Putamen (tissue), 1 donor: ENCODE measurements at places on chromosomes 5 and 9.

DNA sequence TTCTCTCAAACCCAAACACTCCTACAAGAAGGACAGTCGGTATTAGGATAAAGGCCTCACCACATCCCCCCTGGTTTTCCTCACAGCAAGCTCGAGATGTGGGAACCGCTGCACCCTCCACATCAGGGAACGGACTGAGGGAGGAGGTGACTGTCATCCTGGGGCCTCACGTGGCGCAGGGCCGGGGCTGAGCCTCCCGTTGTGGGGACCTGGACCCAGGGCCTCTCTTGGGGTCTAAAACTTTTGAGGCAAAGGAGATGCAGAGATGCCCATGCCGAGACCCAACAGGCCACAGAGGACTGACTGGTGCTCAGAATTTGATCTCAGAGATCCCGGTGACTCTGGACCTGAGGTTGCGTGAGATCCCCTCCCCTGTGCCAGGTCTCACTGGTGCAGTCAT lies 72.7 kb downstream of the MRPL36 start:
- DNase-seq, result no peak

DNA sequence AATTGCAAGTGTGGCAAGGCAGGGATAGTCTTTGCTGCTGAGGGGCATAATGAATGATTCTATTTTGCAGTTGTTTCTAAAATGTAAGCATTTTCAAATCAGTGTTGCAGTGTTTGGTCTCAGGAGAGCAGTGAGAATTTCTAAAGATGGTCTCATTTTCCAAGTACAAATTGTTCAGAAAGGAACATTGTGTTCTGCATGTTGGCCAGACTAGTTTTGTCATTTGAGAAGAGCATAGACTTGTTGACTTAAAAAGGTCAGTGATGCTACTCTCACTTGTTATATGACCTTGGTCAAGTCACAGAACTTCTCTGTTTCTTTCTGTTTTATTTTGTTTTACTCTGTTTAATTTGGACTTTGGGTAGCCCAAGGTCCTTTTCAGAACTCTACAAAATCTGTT lies 344.6 kb downstream of the OSTF1 start:
- DNase-seq, result no peak

GRCh38 chr5:148452499-148453193 lies 68.9 kb downstream of the FBXO38 start:
- DNase-seq, result no peak

GRCh38 chr9:134355561-134356279 lies 29.5 kb downstream of the RXRA start:
- no peak for DNase-seq

GRCh38 chr9:132037458-132037857 lies 42.2 kb downstream of the MED27 start:
- DNase-seq, result no peak

DNA sequence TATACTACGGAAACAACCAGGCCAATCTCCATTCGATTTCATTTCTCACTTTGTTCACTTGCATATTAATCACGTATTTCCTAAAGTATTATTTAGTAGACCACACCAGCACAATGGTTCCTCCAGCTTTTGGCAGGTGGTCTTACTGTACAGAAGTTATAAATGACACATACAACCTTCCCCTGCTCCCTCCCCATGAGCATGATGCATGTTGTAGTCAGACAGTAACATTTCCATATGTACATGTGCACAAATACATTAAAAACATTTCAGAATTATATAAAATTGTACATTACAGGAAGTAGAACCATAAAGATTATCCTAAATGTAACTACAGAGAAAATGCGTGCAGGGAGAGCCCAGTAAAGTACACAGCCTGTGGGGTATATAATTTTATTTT lies 17.0 kb downstream of the SRP19 start:
- no peak for DNase-seq

DNA sequence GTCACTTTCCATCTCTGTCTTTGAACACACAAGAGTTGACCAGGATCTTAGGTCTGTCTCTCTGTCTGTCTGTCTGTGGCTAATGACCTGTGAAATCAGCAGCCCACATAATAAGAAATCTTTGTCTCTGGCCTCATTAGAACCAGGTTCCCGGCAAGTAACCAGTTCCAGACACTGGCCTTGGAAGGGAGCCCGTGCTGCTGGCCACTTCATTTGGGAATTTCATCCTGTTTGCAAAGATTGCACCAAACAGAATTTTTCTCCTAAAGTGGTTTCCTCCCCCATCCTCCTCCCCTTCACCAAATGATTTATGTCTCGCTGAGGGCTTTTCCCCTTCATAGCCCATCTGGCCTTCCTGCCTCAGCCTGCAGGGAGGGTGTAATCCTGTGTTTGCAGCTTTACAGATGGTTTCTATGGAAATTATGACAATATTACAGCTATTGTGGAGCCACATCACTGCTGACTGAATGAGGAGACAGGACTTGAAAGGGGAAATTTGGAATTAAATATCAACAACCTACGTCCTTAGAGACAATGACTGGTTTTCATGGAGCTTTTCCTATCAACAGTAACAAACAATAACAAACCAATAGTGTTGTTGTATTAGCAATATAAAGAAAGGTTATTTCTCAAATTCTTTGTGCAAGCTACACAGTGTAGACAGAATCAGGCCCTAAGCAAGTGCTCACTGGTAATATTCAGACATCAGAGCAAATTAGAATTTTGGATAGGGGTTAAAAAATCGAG lies 25.7 kb downstream of the DPYSL3 start:
- DNase-seq, result peak; percentile 7

- DNase-seq, result no peak
These were observed 23.3 kb downstream of the CSF2 start for GRCh38 chr5:132096904-132097303.

DNA sequence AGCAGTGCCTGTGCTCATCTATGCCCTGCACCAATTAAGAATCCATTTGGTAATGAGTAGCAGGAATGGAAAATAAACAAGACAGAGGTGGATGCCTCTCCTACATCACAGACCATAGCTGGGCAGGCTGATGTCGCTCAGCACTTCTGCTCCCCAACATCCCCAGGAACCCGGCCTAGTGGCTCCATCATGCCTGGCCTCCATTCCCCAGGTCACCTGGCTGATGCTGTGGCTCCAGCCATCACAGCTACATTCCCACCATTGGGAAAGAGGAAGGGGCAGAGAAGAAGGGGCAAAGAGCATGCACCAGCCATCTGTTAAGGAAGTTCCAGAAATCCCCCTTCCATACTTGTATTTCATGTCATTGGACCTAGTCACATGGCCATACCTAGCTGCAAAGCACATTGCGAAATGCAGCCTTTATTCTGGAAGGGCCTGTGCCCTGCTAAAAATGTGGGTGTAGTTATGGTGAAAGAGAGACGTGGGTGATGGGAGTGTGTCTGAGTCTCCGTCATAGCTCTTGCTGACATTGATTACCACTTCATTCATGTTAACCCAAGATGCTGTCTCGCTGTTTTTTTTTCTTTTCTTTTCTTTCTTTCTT lies 86.1 kb upstream of the ADAMTS2 start:
- no peak for DNase-seq

GRCh38 chr9:126160067-126160853 lies 166.4 kb upstream of the MVB12B start:
- no peak for DNase-seq

GRCh38 chr5:10594591-10595210 lies 30.8 kb downstream of the ANKRD33B start:
- peak; percentile 60 for DNase-seq

- DNase-seq, result no peak
These were observed 10.5 kb downstream of the PFDN1 start for GRCh38 chr5:140292212-140293036.

DNA sequence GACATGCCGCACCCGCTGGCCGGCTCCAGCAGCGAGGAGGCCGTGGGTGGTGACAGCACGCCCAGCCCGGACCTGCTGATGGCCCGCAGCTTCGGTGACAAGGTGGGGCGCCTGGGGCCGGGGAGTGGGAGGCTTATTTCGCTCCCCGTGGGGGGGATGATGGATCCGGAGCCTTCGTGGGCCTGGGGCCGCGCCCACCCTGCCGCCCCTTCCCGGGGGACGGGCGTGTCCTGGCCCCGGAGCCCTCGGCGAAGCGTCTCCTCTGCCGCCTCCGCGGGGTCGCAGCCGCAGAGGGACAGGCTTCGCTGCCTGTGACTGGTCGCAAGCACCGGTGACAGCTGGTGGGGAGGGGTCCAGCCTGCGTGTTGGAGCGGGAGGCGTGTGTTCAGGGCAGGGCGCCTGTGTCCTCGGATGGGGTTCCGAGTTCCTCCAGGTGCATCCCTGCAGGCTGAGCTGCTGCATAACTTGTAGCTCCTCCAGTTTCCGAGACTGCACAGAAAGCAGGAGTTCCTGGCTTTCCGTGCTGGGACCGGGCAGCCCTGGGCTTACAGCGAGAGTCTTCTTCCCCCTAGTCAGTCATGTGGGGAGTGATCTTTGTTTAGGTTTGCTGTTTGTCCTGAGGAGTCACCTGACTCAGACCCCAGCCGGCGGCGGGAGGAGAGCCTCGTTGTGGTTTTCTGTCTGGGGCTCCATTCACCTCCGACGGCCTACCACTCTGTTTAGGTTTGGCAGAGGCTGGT lies 666 bp downstream of the SNX30 start:
- peak; percentile 53 for DNase-seq

DNA sequence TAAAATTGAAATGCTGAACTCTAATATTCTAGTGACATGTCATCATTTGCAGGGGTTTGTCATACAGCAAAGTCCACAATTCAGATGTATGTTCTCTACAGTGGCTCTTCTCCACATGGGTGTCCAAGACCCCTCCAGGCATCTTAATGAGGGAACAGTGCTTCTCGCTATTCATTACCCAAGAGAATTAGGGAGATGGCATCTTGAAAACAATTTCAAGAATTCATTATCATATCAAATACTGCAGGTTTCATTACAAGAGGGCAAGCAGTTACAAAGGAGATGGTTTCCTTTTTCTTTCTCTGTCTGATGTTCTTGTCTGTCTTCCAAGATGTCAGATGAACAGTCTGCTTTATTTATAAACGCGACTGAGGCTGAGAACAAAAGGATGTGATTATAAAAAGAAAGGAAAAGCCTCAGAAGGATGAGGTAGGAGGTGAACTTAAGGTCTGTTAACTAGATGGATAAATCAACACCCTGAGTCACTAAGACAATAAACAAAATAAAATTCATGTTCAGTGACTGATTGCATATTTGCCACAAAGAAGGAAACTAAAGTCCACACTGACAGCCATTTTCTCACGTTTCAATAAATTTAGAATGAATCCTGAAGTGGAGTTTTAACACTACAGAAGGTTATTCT lies 326.7 kb upstream of the EFNA5 start:
- no peak for DNase-seq

GRCh38 chr9:126248680-126249079 lies 77.9 kb upstream of the MVB12B start:
- DNase-seq, result no peak

DNA sequence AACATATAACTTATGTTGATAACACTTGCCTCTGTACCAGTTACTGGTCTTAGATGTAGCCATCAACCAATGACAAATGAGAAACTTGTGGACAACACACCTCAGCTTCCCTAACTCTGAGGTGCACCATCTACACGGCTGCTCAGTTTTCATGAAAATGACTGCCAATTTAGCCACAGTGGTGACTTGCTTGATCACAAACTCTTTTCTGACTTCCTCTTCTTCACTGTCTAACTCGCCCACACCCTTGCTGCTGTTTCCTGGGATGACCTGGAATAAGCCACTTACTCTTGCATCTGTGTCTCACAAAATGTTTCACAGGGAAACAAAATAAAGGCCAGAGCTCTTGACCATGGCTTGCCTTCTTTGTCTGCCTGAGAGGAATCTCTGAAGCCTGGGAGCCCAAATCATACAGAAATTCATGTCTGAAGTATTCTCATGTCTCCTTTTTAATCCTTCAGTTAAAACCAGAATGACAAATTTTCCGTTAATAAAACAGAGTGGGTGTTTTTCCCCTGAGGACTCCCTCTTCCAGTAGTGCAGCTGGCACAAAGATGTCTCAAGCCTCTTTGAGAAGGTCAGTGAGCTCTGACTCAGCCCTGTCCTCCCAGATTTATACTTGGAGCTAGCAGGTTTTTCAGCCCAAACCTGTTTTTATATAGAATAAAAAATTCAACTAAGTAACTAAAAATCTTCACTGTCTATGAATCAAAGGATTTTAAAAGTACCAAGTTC lies 126.5 kb upstream of the PAM start:
- no peak for DNase-seq

- DNase-seq, result no peak
These were observed 23.8 kb downstream of the ALG2 start for GRCh38 chr9:99197987-99198386.

GRCh38 chr5:41856644-41857491 lies 13.4 kb downstream of the OXCT1 start:
- DNase-seq, result peak; percentile 59

GRCh38 chr5:149618581-149619248 lies 37.4 kb downstream of the ARHGEF37 start:
- peak; percentile 50 for DNase-seq

GRCh38 chr5:137374110-137374714 lies 124.9 kb downstream of the SPOCK1 start:
- DNase-seq, result no peak

GRCh38 chr9:121572581-121572980 lies 72.9 kb upstream of the GGTA1 start:
- DNase-seq, result no peak

- DNase-seq, result no peak
These were observed 142.1 kb downstream of the LIFR start for GRCh38 chr5:38414348-38414747.

DNA sequence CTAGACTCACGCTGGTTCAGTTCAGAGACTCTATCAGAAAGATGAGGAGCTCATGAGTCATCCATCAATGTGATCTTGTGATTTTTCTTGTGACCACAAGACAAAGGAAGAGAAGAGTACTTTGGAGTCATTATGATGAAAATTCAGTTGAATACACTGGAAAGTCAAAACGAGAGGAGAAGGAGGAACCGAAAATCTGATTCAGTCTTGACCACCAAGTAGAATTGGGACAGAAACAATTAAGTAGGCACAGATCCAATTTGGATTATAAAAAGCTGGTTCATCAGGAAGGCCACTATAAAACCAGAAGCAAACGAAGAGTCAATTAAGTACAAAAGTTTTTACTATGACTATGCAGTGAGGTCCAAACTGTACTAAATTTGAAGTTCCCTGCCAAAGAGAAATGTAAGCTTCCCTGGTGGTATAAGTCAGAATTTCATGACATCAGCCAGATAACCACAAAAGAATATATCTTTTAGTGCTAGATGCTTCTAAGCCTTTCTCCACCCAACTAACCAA lies 90.9 kb downstream of the THBS4 start:
- DNase-seq, result peak; percentile 34

GRCh38 chr9:94017939-94018531 lies 62.9 kb upstream of the BARX1 start:
- no peak for DNase-seq

GRCh38 chr5:169670769-169671525 lies 33.9 kb downstream of the DOCK2 start:
- no peak for DNase-seq

GRCh38 chr5:127359502-127359901 lies 68.9 kb downstream of the MEGF10 start:
- DNase-seq, result no peak
